ENCODE measurements at places on chromosomes 1 and 21. TPM values are rescaled to one million over a fixed set of nuclear protein-coding genes. Genes with fewer than 3 reads are reported as not detected.

DNA sequence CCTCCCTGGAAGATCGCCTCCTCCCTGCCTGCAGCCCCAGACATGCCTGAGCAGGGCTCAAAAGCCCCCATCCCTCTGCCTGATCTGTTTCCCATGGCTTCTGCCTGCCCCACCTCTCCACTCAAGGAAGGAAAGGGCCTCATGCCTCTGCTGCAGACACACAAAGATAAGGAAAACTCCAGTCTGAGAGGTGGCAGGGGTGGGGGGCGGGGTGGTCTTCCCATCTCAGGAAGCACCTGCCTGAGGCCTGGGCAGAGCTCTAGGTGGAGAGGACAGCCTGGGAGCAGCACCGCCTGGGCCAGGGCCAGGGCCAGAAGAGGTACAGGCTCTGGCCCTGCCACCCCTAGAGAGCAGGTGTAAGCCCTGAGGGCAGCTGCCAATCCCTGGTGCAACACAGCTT, 4.1 kb upstream of the GJB3 start:
- no peak for DNase-seq

DNA sequence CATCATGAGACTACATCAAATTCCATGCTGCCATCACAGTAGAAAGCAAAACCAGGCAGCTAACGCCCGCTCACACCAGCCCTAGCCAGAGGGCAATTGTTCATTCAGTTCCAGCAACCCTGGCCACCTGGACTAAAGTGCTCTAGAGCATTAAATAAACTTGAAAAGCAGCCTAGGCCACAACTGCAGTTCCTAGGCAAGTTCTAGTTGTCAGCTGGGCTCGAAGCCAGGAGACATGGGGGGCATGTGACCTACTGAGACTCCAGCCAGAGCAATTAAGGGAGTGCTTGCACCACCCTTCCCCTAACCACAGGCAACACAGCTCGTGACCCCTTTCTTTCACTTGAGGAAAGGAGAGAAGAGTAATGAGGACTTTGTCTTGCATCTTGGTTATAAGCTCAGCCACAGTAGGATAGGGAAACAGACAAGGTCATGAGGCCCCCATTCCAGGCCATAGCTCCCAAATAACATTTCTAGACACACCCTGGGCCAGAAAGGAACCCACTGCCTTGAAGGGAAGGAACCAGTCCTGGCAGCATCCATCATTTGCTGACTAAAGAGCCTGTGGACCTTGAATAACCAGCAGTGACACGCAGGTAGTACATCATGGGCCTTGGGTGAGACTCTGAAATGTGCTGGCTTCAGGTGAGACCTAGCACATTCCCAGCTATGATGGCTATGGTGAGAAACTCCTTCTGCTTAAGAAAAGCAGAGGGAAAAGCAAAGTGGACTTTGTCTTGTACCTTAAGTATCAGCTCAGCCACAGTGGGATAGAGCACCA, 77.0 kb downstream of the ZZZ3 start:
- no peak for DNase-seq

GRCh38 chr1:84344286-84344685, 42.8 kb downstream of the SAMD13 start:
- no peak for DNase-seq

- DNase-seq = no peak
These were observed 18.8 kb downstream of the SLC26A9 start for GRCh38 chr1:205924460-205924790.

- no peak for DNase-seq
These were observed 37.0 kb downstream of the RERE start for GRCh38 chr1:8780405-8780804.

DNA sequence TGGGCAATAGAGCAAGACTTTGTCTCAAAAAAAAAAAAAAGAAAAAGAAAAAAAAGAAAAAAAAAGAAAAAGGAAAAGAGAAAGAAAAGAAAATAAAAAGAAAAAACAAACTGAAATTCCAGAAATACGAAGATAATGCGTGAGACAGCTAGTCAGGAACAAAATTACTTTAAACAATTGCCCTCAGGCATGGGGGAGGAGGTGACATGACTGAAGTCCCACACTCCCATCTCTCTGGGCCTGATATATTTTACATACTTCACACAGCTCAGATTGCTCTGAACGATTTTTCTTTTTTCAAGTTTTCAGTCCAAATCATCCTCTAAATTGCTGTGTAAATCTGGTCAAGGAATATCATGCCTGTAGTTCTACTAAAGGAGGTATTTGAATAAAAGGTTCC, 409.5 kb upstream of the DEPDC1 start:
- DNase-seq = no peak

DNA sequence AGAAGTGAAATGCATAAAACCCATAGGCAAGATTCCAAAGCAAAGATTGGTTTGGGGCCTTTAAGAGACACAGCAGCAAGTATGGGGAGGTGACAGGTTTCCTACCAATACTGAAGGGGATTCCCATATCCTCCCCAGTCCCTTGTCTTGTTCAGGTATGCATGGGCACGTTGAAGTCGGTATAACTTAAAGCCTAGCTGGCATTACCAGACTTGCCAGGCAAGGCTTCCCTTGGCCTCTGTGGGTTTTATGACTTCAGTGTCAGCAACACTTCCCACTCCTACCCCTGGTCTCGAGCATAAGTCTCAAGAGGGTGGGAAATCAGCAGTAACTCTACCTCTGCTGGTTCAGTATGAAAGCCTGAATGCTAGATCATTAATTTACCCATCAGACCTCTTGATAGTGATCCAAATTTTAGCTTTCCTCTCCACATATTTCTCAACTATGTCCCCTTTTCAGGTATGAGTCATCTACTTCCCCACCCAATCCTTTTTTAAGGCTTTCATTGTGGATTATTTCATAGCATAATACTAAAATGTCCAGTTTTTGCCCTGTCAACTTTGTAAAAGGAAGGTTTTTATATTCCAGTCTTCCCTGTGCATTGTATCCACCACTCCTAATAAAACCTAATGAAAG, 6.8 kb downstream of the CYP4X1 start:
- DNase-seq = peak; percentile 57

DNA sequence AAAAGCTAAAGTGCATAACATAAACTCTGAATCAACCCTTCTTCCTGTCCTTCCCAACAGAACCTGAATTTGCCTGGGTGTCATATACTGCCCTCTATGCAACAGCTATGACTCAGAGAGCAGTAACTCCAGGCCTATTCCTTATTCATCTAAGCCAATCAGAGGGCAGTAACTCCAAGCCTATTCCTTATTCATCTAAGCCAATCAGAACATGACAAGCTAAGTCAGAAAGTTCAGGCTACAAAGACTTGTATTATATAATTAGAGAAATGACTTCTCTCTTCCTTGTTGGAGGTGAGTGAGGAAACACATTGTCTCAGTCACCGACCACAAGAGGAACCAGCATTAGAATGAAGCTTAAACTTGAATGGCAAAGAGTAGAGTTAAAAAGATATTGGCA, 26.2 kb upstream of the TADA1 start:
- no peak for DNase-seq

GRCh38 chr21:27633631-27634030, 666.7 kb upstream of the ADAMTS5 start:
- no peak for DNase-seq

The FCGR3B gene
- total RNA-seq = 0.17 TPM

The XCL2 gene
- not detected for total RNA-seq

The NEGR1 gene
- total RNA-seq = 39.3 TPM

Measured in esophagus muscularis mucosa (tissue), 4 donors.